ENCODE measurements at places on chromosomes 16 and 17. TPM values are rescaled to one million over a fixed set of nuclear protein-coding genes. Genes with fewer than 3 reads are reported as not detected.

The SDK2 gene
- 1.4 TPM for polyA plus RNA-seq

The MATCAP1 gene
- polyA plus RNA-seq, result 0.40 TPM

The ADAP2 gene
- 8.2 TPM for polyA plus RNA-seq

The CMTM2 gene
- polyA plus RNA-seq, result 2.7 TPM

The NPIPB6 gene
- 0.48 TPM for polyA plus RNA-seq
